Right forelimb (tissue), 1 donor: ENCODE measurements at places on chromosomes 13 and 19.

- DNase-seq: no peak
These were observed 3.3 kb downstream of the SYCN start for GRCh38 chr19:39200803-39201115.

GRCh38 chr19:1047696-1048147 lies 7.8 kb downstream of the ABCA7 start:
- no peak for DNase-seq

DNA sequence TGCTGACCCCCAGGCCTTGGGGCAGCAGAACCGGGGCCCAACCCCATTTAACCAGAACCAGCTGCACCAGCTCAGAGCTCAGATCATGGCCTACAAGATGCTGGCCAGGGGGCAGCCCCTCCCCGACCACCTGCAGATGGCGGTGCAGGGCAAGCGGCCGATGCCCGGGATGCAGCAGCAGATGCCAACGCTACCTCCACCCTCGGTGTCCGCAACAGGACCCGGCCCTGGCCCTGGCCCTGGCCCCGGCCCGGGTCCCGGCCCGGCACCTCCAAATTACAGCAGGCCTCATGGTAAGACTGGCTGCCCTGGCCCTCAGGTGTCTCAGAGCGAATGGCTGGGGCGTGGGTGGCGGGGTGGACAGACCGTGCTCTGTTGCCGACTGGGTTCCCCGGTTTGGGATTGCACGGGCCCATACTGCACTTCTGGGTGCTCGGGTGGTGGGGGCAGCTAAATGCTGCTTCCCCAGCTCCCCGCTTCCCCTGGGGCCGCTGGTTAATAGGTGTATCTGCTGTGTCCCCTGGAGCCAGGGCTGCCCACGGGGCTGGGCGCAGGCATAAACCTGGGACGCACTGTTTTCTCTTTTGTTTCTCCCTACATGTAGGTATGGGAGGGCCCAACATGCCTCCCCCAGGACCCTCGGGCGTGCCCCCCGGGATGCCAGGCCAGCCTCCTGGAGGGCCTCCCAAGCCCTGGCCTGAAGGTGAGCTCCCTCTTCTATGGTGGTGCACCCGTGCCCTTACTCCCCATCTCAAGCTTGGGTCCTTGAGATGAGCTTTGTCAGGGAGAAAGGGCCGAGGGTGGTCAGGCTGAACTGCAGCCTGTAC lies 25.7 kb downstream of the SMARCA4 start:
- DNase-seq: no peak

- no peak for DNase-seq
These were observed 155.6 kb downstream of the COG6 start for GRCh38 chr13:39811051-39811450.
